ENCODE measurements at places on chromosomes 2 and 18. TPM values are rescaled to one million over a fixed set of nuclear protein-coding genes. Genes with fewer than 3 reads are reported as not detected.

GRCh38 chr18:74942319-74942910 lies 266.5 kb downstream of the PTGR3 start:
- no peak for DNase-seq

DNA sequence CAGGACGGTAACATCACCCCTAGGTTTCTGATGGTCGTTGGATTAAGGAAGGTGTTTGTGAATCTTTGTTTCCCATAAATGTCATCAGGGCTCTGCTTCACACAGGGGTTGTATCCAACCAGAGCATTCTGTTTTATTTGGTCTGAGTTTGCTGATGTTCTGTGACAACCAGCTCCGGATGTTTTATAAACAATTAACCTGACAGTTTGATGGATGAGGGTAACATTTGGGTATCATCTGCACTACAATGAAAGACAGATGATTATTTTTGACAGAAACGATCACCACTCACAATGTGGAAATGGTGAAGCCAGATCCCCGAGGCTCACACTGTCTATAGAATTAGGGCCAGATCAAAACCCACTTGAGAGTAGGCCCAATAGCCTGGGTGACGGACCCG lies 107.1 kb downstream of the CDC42EP3 start:
- DNase-seq = no peak

- no peak for DNase-seq
Observed at GRCh38 chr2:174929786-174930185, 75.4 kb downstream of the CHN1 start.

DNA sequence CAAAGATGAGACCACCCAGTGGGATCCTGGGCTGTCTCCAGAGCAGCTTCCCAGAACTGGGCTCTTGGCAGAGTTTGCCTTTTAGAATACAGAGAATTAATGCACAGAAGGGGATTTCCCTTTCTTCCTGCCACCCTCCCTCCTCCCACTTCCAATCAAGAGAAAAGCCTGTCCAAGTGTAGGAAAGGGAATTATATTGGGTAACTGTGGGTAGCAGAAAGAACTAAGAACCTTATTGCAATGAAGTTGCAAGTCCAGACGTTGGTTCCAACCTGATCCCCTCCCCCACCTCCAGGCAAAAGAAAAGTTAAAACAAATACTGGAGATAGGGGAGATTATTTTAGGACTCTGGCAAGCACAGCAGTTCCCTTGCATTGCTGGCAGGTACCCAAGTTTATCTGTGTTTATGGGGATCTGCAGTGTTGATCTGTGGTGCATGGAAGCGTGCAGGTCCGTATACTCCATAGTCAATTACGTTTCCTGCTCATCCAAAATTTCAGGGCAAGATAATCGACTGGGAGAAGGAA lies 114.3 kb downstream of the PRKCE start:
- no peak for DNase-seq

GRCh38 chr2:107063228-107063627 lies 177.3 kb upstream of the ST6GAL2 start:
- no peak for DNase-seq

DNA sequence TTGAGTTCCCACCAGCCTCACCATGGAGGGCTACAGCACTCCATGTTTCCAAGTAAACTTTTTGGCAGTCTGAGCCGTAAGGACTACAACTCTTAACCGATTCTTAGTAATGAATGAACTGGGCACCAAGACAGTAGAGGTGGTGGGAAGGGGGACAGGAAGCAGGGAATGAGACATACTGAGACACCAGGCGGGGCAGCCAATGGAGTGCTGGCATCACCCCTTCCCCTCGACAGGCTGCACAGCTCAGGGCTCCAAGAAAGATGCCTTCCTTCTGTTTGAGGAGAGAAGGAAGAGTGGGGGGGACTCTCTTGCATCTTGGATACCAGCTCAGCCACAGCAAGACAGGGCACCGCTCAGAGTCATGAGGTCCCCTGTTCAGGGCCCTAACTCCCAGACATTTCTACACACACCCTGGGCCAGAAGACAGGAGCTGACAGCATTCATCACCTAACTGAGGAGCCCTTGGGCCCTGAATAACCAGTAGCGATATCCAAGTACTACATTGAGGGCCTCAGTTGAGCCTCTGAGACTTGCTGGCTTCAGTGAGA lies 45.2 kb downstream of the USP34 start:
- no peak for DNase-seq

DNA sequence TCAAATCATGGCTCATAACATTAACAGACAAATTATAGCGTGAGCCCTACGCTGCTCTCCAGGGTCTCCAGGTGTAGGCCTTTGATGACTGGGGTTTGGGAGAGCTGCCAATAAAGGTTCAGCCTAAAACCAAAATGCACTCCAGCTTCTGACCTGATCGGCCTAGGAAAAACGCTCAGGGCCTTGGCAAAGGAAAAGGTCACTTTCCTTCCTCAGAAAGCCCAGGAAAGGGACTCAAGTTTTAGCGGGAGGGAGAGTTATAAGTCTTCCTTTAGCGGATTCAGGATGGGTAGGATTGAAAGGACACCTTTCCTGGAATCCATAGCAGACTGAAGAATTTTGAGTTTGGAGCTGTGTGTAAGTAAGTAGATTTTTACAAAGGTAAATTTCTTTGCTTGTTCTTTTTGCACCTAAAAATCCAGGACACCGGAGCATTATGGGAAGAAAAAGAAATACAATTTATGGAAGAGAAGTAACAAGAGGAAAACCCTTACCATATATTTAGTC lies 8.8 kb downstream of the EVX2 start:
- DNase-seq = no peak

GRCh38 chr2:222730366-222730999 lies 59.0 kb downstream of the MOGAT1 start:
- no peak for DNase-seq

- DNase-seq = no peak
Observed at GRCh38 chr2:171516793-171517192, 5.5 kb upstream of the CYBRD1 start.

GRCh38 chr2:105803337-105803736 lies 58.6 kb downstream of the NCK2 start:
- DNase-seq = no peak

- DNase-seq = no peak
Observed at GRCh38 chr18:69882965-69883668, 64.6 kb downstream of the CD226 start.

DNA sequence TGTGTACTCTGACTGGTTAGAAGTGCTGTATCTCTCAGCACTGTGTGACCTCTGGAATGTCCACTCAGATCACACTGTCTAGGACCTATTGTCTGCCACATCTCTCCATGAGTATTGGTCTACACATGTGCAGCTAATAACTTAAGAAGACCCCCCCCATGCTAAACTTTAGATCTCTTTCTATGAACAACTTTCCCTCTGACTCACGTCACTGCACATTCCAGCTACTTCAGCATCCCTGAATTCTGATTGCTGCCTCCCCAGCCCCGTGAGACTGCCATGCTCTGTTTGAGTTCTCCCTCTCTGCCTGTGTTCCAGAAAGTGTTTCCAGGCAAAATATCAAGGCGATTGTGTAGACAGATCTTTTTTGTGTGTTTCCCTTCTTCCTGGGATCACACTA lies 41.8 kb downstream of the RAPGEF4 start:
- no peak for DNase-seq

DNA sequence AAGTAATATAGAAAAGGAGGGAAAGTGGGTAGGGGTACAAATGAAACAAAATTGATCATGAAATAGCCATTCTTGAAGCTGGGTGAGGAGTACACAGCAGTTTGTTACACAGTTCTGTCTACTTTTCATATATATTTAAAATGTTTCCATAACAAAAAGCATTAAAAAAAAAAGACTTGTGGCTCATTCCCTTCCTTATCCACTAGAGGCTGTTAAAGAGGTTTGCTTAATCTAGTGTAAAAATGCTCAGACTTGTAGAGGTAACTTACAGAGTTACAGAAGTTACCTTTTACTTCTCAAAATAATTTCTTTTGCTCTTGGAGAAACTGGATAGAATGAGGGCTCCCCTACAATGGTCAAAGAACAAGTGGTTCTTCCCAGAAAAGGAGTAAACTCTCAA lies 8.1 kb upstream of the WIPF1 start:
- no peak for DNase-seq

DNA sequence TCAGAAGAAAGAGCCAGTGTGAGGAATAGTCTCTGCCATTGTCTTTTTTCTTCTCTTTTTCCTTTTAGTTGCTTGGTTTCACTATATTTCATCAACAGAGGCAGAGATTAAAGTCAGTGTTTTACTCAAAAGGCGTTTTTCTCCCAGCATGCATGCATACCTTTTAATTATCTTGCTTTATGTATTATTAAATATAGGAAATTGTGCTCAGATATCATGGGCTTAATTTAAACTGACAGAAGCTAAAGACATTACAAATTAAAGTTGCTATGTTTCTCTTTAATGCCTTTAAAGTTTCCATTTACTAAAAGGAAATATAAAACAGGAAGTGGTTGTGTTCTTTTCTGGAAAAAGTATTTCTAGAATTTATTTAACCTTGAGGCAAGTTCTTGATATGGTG lies 223.3 kb upstream of the ATP5MC3 start:
- no peak for DNase-seq

DNA sequence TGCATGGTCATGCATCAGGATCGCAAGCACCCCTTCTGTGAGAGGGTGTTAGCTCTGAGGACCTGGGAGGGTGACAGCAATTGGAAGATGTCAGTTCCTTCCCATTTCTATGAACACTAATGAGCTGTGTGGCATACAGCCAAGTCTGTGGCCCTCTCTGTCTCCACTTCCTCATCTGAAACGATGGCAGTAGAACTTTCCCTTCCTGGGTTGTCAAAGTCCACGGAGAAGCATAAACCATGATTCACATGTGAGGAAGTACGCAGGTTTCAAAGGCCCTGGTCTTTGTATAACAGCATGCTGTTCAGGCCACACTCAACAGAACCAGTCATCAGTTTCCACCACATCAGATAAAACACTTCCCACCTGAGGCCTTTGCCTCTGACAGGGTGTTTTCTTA lies 167.4 kb upstream of the RAB6C start:
- no peak for DNase-seq

GRCh38 chr2:150234787-150235446 lies 252.6 kb downstream of the RND3 start:
- DNase-seq = no peak

DNA sequence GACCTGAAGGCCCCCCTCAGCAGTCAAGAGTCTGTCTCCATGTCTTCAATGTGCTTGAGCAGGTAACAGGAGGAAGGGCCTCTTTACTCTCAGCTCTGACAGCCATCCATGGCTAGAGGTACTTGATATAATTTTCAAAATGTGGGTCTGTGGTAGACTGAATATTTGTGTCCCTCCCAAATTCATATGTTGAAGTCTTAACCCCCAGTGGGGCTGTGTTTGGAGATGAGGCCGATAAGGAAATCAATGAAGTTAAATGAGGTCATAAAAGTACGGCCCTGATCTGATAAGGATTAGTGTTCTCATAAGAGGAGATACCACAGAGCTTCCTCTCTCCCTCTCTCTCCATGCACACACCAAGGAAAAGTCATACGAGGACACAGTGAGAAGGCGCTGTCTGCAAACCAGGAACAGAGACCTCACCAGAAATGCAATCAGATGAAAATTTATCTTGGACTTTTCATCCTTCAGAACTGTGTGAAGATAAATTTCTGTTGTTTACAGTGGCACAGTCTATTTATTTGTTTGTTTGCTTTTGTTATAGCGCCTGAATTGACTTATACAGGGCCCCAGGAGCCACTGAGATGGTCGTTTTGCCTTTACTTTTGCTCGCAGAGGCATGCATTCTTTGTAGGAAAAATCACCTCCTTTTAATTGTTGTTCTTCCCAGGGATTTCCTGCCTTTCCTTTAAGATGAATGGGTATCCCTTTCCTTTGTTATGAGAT lies 274.8 kb upstream of the TRIB2 start:
- no peak for DNase-seq

DNA sequence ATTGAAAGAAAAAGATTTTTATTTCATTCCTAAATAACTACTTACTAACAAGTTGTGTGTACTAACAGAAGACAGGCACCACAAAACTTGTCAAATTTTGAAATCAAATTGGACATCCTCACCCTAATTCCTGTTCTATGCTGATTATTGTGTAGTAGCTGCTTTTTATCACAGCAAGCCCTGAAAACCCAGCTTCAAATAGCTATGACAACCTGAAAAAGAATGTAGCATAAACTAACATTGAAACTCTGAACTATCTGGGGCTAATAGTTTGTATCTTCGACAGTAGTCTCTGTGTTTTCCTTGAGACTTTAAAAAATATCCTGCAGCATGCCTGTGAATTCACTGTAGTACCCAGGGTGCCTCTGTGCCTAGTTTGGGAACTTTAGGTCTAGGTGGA lies 122.6 kb downstream of the WDPCP start:
- no peak for DNase-seq

DNA sequence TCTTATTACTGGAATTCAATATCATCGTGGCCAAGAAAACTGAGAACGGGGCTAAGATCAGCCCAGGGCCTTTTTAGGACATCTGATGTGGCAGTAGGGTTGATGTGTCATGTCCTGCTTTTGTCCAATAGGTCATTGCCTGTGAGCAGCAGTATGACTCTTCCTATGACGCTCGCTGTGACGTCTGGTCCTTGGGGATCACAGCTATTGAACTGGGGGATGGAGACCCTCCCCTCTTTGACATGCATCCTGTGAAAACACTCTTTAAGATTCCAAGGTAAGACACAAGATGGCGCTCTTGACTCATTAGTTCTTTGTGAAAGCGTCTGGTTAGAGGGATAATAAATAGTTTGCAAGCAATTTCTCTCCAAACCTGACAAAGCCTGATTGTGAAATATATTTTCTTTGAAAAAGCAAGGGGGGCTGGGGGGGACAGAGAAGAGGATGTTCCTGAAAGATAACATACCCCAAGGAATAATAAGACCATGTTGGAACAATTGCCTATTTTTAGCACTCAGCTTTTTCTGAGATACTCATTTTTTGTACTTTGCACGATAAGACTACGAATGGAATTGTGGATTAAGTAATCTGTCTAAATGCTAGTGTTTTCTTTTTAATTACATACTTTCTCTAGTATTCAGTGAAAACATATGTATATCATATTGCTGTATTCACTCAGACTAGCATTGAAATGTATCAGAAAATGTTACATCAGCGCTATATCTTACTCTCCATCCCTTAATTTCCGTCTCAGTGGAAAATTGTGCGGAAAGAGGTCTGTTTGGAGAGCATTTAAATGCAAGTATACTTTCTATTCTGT lies 58.1 kb downstream of the MYO3B start:
- DNase-seq = no peak

UNC80 gene
- not detected for total RNA-seq

NT5C1B gene
- total RNA-seq = not detected

MC4R gene
- not detected for total RNA-seq

SS18 gene
- 69.9 TPM for total RNA-seq

RAB12 gene
- total RNA-seq = 43.8 TPM

TRMT61B gene
- total RNA-seq = 10.9 TPM

CIB4 gene
- not detected for total RNA-seq

MTCL1 gene
- total RNA-seq = 2.3 TPM

PTCD3 gene
- 73.5 TPM for total RNA-seq

CFAP53 gene
- total RNA-seq = 0.16 TPM

HRH4 gene
- total RNA-seq = 0.39 TPM

All from mesenteric fat pad (tissue), 1 donor.